PC-9 (cell line): ENCODE measurements at places on chromosomes 2 and 18. TPM values are rescaled to one million over a fixed set of nuclear protein-coding genes. Genes with fewer than 3 reads are reported as not detected.

- no peak for DNase-seq
Measured at GRCh38 chr2:189066037-189066436, 91.9 kb downstream of the COL3A1 start.

- DNase-seq: no peak
Measured at GRCh38 chr2:112709703-112710102, 11.1 kb upstream of the NT5DC4 start.

DNA sequence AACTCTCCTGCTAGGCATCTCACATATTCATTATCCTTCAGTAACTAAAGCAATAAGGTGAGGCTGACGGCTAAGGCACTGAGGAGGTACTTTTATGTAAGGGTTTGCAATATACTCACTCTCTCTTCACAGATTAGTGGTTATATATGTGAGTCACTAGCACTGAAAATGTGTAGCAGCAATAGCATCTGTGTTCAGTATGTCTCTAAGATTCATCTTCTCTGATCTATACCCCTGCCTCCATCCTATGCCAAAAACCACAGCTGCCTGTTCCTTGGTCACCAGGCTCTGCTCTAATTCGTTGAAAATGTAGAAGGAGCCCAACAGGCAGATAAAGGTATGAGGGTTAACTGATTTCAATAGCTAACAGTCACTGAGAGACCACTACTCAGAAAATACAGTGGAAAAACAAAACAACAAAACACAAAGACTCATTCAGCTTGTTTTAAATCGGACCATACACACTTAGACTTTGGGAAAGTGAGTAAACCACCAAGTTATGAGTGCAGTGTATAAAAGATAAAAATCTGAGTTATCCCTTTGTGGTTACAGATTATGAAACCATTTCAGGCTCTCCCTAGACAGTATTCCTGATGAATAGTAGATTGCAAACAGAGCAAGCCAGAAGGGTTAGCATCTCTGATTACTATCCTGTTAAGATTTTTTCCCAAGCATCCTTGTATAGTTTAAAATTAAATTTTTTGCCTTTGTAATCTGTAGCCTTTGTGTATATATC is 75.3 kb upstream of the CYP26B1 start:
- DNase-seq: no peak

DNA sequence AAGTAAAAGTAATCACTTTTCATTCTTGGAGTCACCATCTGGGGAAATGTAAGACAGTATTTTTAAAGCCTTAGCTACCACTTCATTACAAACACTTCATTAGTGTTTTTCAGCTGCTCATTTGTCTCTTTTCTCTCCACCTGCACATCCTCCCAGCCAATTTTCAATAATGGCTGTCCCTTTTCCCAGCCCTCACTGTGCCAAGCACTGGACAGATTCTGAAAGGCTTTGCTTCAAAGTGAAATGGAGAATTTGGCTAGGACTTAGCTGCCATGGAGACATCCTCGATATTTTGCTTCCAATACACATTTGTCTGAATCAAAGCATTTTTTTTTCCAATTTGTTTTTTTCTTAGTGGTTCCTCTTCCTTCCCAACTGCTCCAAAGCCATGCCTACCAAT is 272.4 kb upstream of the NRXN1 start:
- DNase-seq: no peak

DNA sequence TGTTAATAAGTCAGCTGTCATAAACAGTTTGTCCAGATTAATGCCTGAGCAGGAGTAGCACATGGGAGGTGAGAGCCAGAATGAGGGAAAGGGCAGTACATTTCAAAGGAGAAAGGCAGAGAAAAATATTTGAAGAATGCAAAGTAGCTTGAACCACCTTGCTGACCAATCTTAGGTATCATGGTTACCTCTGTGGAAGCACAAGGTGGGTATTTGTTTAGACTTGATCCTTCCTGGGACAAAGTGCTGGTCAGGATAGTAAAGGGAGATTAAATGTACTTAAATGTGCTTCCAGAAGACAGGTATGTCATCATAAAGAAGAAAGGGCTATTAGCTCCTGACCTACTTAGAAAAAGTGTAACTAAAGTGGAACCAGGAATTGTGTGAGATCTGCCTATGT is 105.0 kb downstream of the LRRTM1 start:
- no peak for DNase-seq

DNA sequence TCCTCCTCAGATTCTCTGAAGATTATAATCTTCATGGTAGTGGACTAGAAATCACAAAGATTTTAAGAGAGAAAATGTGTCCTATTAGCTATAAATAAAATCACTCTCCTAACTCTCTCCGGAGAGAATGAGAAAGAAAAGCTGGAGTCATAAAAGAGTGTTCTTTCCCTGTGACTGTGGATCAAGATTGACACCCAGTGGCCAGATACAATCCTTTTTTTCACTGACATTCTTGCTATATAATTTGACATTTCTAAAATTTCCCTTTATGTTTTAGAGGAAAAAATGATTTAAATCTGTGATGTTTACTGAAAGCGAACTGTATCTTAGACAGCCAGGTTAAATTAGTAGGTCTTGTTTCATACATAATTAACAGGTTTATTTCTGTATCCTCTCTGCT is 35.4 kb upstream of the LRP2 start:
- DNase-seq: no peak

- no peak for DNase-seq
Measured at GRCh38 chr2:163601377-163601776, 134.4 kb downstream of the FIGN start.

GRCh38 chr2:130353291-130354138 is 2.3 kb upstream of the PTPN18 start:
- DNase-seq: no peak

- DNase-seq: no peak
Measured at GRCh38 chr2:225487878-225488416, 88.4 kb downstream of the NYAP2 start.

DNA sequence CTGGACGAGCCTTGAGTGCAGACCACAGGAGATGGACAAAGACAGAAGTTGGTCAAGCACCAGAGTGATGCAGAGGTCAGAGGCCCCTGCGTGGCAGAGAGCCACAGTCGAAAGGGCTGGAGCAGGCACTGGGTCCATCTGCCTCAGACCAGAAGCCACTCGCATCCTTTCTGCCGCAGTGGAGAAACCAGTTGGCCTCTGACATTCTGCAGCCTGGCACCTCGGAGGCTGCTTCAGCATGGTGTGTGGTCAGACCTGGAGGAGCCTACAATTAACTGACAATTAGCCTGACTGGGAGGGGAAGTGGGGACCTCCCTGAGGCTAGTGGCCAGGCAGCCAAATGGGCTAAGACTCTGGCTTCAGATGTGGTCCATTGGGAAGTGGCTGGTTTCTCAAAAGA is 111.1 kb downstream of the SGPP2 start:
- no peak for DNase-seq

GRCh38 chr18:5720132-5720531 is 175.2 kb downstream of the TMEM200C start:
- DNase-seq: no peak

DNA sequence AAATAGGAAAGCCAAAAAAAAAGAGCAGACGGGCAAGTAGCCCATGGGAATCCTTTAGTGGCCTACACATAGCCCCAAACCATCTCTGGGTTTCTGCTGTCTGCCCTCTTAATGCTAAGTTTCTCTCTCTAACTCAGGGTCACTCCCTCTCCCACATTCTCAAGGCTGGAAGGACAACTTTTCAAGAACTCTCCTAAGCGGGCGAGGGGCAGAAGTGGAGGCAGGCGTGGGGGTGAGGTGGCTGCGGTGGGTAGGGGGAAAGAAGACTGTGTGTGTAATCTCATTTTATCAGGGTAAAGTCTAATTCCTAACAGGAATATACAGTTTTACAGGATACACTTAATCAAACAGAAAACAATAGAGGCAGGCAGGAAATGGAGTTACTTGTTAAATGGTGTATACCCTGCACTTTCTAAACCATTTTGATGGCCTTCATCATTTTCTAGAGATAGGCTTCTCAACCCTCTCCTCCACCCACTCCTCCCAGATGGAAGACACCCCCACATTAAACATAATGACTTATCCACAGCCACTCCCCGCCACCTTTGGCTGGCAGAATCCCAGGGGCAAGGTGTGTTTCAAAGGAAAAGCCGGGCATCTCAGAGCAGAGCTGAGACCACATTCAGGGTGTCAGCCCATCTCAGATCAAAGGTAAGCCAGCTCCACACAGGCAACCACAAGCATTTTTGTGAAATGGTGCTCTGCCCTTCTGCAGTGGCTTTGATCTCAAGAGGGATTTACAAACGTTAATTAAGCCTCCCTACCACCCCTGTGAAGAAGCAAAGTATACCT is 6.8 kb downstream of the SMAD7 start:
- DNase-seq: peak; percentile 29

- no peak for DNase-seq
Measured at GRCh38 chr2:8133913-8134472, 547.9 kb upstream of the ID2 start.

GRCh38 chr2:23571527-23572282 is 186.7 kb downstream of the KLHL29 start:
- no peak for DNase-seq

The TUBA3E gene
- total RNA-seq: not detected in 2 replicates

The ALLC gene
- total RNA-seq: not detected in 2 replicates

The IL37 gene
- total RNA-seq: 1.0 and 1.7 TPM in 2 replicates

The CRYBA2 gene
- not detected in 2 replicates for total RNA-seq

The FN1 gene
- 39.4 and 42.5 TPM in 2 replicates for total RNA-seq
